Left renal cortex interstitium (tissue), 4 donors: ENCODE measurements at places on chromosomes 6 and 20.

GRCh38 chr6:88722686-88723085, 240.7 kb downstream of the RNGTT start:
- no peak for DNase-seq

DNA sequence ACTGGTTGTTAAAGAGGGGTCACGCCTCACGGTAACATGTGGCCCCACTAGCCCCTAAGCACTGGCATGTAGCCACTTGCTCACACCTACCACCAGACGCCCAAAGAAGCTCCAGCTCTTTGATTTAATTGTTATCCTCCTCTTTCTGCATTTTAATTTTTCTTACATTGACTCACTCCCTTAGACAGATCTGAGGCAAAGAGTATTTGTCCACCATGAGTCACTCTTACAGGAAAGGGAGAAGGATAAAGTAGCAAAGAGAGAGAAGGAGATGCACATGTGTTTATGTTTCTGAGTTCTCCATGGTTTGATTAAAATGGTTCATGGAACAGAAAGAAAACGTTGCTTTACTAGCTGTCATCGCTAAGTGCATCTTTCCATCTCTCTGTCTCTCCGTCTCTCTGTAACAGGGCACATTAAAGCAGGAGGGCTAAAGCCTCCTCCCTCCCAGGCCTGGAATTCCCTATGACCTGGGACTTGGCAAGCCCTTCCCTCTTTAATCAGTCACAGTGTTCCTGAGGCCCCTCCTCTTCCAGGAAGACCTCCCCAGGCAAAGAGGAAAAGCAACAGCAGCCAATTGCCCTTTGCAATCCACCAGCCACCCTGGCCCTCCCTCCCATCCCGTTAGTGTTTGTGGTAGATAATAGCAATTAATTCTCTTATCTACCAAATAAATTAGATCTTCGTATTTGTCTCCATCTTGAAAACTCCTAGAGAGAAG, 112.8 kb upstream of the TSHZ2 start:
- no peak for DNase-seq

DNA sequence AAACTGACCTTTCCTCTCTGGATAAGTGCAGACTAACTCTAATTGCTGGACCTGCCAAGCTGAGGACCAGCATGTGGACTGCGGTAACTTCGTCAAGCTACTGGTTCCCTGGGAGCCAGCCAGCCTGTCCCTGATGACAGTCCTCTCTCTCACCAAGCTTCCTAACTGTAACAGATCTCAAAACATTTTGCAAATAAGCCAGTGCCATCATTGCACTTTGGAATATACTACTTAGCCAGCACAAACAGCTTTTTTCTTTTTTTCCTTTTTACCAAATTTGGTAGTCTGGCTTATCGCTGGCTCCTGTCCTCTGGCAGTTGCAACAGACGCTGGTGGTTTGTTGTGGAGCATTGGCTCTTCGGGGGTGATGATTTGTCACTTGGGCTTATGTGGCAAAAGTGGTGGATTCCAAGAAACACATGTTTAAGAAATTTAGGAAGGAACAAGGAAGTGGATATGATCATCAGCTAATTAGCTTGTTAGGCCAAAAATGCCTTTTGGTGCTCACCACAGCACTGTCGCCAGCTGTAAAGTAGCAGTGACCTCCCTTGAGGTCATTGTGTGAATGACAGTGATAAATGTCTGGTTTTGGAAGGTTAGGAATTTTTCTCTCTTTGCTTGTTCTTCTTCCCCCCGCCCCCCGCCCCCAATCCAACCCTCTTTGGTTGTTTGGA, 171.7 kb downstream of the CLIC5 start:
- DNase-seq, result no peak

DNA sequence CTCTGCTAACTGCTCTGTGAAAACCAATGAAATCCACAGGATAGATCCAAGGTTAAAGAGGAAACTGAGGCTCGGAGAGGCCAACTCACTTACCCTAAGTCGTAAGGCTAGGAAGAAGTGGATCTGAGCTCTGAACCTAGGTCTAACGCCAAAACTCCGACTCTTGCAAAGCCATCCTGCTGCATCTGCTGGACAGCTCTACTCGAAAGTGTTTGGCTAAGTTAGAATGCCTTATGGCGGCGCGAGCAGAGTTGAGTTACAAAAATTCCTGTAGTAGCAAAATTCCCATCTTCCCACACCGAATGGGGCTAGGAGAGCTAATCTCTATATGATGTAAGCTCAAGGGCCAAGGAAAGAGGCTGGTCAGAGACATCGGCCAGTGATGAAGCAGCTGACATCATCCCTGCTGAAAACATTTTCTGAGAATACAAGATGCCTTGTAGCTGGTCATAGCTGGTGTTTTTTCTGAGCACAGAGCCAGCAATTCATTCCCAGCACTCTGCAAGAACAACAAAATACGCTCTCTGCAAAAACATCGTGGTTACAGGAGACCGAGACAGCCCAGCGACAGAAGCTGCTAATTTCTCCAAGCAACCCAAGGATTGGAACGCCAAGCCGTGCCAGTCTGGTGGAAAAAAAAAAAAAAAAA, 1.8 kb downstream of the SPATA2 start:
- DNase-seq, result no peak

- no peak for DNase-seq
These were observed 47.3 kb downstream of the ITCH start for GRCh38 chr20:34410336-34410735.

DNA sequence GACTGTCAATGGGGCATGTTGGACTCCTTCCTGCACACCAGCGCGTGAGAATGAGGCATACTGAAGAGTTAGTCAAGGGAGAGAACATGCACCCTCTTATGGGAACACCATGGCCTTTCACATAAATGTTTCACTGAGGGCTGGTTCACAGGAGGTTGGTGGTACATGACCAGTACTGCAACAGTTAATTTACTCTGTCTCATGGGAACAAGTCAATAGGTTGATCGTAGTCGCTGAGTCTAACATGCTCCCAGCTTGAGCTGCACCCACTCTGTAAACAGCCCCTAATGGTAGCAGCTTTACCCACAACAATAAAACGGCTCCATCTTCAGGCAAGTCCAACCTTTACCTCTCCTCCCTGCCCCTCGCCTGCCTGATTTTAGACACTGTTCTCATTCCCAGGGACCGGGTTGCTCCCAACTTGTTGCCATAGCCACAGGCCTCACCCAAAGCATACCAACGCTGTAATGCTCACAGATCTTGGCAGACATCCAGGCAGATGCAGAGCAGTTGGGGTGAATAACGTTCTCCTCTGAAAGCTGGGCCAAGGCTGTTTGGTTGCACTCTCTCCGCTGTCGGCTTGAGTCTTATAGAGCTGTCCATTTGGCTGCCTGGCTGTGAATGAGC, 111.3 kb downstream of the LY86 start:
- no peak for DNase-seq
